Esophagus squamous epithelium (tissue), 5 donors: ENCODE measurements at places on chromosomes 2 and 18. TPM values are rescaled to one million over a fixed set of nuclear protein-coding genes. Genes with fewer than 3 reads are reported as not detected.

The FTCDNL1 gene
- total RNA-seq = 3.6 TPM

- no peaks in the 10 kb centered on the region for H3K36me3 ChIP-seq
- H3K4me3 ChIP-seq = peak overlapping the region; percentile 41
- DNase-seq = peak; percentile 26
- H3K4me1 ChIP-seq = peaks cover 44% of the 10 kb centered on the region
- H3K27me3 ChIP-seq = no peaks in the 10 kb centered on the region
- H3K27ac ChIP-seq = peak overlapping the region; percentile 63
Measured at GRCh38 chr2:240232961-240233884, 92.8 kb upstream of the OTOS start.

DNA sequence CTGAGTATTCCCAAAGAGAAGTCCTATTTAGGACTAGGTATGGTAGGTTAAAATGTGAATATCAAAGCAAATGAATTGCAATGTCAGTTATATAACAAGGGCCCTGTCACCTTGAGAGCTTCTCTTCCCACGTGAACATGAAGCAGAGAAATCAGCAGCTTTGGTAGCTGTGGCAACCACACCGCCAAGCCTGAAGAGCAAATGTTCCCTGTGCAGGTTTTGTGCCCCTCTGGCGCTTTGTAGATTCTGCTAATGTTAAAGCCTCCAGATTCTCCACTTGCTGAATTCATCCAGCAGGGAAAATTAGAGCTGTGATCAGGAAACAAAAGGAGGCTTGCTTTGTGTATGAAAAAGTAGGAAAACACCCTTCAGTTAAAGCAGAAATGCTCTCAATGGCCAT lies 322.6 kb downstream of the RBM43 start:
- H3K36me3 ChIP-seq = no peaks in the 10 kb centered on the region
- H3K27ac ChIP-seq = no peak overlapping the region
- no peak for DNase-seq
- no peaks in the 10 kb centered on the region for H3K27me3 ChIP-seq
- no peaks in the 10 kb centered on the region for H3K4me1 ChIP-seq

DNA sequence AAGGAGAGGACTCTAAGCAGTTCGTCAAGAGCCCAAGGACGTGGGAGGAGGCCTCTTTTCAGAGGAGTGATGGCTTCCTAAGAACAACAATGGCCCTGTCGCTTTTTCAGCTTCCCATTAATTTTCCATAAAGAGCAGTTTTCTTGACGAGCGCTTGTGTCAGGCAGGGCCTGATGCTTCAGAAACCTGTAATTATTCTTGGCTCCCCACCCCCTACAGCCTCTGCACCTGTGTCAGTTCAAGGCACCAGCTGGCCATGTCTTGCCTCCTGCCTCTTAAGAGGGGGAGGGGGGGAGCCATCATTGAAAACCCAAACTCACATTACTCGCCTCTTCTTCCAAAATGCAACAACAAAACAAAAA lies 32.3 kb downstream of the KLF7 start:
- H3K4me3 ChIP-seq = no peak overlapping the region
- no peaks in the 10 kb centered on the region for H3K27me3 ChIP-seq
- H3K27ac ChIP-seq = peak overlapping the region; percentile 49

The MEP1B gene
- not detected for total RNA-seq

GRCh38 chr18:41905786-41906527 lies 49.1 kb upstream of the PIK3C3 start:
- H3K4me3 ChIP-seq = no peak overlapping the region
- no peaks in the 10 kb centered on the region for H3K36me3 ChIP-seq
- H3K27ac ChIP-seq = no peak overlapping the region
- no peak for DNase-seq
- no peaks in the 10 kb centered on the region for H3K4me1 ChIP-seq

The HOXD13 gene
- not detected for total RNA-seq

- DNase-seq = no peak
- H3K36me3 ChIP-seq = no peaks in the 10 kb centered on the region
- no peak overlapping the region for H3K4me3 ChIP-seq
- no peaks in the 10 kb centered on the region for H3K27me3 ChIP-seq
- no peaks in the 10 kb centered on the region for H3K4me1 ChIP-seq
- no peak overlapping the region for H3K27ac ChIP-seq
Measured at GRCh38 chr2:108323619-108324018, 34.9 kb downstream of the SULT1C2 start.

- H3K4me3 ChIP-seq = no peak overlapping the region
- no peak for DNase-seq
- no peak overlapping the region for H3K27ac ChIP-seq
- H3K4me1 ChIP-seq = no peaks in the 10 kb centered on the region
- H3K36me3 ChIP-seq = no peaks in the 10 kb centered on the region
Measured at GRCh38 chr2:185952100-185952499, 213.5 kb downstream of the FSIP2 start.
